ENCODE measurements at places on chromosomes 2 and 18.
A peak's percentile ranks its signal among the peaks of the same experiment; 100 is the strongest.

DNA sequence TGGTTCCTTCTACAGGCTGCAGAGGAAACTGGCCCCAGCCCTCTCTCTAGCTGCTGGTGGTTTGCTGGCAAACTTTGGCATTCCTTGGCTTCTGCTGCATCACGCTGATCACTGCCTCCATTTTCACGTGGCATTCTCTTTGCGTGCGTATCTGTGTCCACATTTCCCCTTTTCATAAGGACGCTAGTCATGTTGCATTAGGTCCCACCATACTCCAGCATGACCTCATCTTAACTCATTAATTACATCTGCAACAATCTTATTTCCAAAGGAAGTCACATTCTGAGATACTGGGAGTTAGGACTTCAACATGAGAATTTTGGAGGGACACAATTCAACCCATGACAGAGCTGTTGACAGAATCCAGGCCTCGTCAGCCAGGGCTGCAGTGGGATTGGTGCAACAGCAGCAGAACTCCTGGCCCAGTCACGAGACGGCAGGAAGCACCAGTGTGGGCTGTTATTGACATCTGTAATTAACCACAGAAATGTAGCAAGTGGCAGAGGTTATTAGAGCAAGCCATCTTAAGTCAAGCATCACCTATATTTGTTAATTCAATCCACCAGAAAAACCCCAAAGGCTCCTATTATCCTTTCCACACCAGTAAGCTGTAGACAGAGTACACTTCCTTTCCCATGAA lies 132.4 kb downstream of the TMEM163 start:
- DNase-seq: no peak

- no peak for DNase-seq
These were observed 125.1 kb downstream of the CPS1 start for GRCh38 chr2:210681491-210681890.

DNA sequence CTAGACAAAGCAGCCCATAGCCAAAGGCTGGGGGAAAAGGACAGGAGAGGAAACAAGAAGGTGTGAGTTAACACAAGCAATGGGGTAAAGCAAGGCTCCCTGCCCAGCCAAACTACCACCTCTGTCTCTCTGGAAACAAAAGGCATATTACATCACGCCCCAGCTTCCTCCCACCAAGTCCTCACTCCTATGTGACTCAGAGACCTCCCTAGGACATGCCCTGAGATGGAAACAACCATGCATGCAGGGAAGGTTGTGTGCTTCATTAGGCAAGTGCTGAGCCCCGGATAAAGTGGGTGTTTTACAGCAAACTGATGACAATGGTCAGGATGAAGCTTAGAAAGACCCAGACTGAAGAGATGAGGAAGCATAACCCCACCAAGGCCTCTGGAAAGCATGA lies 9.0 kb upstream of the ATRAID start:
- DNase-seq: no peak

DNA sequence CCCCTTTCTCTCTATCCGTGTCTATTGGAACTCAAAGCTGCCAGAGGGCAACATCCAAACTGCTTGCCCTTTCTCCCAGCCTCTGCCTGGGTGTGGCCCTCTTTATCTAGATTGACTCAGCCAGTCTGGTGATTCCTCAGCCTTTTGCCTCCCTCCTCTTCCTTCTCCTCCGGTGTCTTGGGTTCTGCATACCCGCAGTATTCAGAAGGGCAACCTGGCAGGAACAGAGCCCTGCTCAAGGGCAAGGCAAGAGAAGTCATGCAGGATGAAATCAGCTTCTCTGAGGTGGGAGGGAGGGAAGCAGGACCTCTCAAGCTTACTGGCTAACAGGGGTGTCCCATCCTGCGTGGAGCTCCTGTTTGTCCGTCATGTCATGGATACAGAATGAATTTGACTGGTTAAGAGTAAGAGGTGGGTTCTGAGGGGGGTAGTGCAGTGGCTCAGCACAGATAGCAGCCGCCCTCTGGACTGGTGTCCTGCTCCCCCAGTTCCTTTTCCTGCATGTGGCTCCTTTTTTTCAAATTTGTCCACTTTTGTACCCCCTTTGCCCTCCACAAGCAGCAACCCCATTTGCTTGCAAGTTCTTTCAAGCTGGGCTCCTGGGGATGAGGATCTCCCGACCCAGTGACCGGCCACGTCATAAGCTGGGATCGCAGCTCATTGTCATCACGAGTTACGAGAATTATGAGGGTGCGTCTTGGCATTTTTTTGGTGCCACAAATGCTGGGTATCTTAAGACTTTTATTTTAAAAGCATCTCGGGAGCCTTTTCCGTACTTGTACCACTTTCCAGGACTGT lies 154.1 kb downstream of the FHOD3 start:
- DNase-seq: no peak

DNA sequence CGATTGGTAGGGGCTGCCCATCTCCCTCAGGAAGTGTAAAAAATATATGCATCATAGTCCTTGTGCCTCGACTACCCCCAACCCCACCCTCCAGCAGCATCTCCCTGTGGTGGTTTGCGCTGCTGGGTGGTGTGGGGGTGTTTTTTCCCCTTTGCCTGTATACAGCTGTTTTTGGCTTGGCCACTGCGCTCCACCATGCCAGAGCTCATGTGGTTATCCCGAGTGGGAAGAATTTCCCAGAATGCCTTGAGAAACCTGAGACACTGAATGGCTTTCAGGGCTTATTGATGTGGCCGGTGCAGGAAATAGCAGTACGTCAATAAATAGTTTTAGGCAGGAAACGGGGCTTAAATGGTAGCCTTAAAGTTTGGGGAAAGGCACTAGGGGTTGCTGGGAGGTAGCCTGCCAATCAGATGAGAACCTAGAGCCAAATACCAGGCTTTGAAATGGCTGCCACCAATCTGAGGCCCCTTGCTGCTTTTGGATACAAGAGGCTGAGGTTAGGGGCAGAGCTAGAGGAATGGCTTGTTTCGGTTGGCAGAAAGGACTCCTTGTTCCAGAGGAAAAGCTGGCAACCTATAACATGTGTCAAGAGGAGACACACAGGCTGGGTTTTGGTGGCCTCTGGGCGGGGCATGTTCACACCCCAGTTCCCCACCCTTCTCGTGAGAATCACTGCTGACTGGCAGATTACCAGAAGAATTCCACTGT lies 144.1 kb downstream of the SMAD7 start:
- DNase-seq: no peak

- peak; percentile 92 for DNase-seq
These were observed 8.6 kb downstream of the CLIP4 start for GRCh38 chr2:29123617-29124349.

DNA sequence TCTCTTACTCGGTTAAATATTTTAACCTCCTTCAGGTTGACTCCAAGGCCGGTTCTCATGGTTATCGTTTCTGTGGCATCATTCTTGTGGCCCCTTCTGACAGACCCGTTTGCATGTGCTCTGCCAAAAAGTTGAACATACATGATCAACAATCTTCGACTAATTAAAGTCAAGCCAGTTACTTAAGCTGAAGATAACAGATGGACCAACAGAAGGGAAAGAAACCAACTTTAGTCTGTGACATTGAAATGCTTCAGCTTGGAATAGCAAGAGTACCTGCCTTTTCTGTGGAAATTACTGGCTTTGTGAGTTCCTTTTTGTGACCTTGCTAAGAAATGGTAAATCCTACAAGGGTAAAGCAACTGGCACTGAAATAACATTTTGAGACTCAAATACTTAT lies 1429.1 kb downstream of the LRP1B start:
- DNase-seq: no peak

GRCh38 chr2:48346124-48346536 lies 183.8 kb upstream of the STON1 start:
- DNase-seq: peak; percentile 88

DNA sequence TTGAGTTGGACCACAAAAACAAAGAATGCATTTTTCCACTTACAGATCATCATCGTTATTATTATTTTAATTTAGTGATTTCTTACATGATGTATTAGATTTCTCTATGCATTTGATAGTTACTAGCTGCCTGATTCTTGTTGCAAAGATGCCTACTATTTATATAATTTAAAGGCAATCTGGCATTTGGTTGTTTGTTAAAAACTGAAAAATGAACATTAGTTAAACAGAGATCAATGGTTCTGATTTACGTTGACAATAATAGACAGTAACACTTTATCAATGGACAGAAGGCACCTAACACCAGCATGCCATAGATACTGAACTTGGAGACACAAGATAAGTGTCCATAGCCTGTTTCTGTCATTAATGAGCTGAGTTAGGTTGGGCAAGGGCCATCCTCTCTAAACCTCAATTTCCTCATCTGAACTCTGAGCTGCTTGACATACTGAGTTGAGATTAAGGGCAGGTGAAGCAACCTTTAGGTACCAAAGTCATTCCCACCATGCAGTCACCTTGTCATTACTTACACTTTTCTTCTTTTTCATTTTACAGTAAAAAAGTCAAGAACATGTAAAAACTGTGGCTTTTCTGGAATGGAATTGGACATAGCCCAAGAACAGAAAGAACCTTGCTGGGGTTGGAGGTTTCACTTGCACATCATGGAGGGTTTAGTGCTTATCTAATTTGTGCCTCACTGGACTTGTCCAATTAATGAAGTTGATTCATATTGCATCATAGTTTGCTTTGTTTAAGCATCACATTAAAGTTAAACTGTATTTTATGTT lies 3.1 kb downstream of the CCL20 start:
- no peak for DNase-seq

DNA sequence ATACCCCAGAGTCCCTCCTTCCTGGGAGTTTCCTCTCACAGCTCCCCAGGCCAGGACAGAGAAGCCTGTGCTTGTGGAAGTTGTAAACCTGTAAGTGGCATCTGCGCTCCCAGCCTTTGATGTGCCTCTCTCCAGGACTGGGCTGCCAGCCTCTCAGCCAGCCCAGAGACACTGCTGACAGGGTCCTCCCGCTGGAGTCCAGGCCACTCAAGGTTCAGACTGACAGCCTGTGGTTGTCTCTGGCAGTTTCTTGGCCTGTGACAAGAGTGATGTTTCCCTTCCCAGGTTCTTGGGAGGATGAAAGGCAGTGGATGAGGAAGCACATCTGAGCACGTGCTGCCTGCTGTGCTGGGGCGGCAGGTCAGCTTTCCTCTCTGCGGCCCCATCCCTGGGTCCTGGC lies 3.0 kb downstream of the SLC35F6 start:
- DNase-seq: no peak

DNA sequence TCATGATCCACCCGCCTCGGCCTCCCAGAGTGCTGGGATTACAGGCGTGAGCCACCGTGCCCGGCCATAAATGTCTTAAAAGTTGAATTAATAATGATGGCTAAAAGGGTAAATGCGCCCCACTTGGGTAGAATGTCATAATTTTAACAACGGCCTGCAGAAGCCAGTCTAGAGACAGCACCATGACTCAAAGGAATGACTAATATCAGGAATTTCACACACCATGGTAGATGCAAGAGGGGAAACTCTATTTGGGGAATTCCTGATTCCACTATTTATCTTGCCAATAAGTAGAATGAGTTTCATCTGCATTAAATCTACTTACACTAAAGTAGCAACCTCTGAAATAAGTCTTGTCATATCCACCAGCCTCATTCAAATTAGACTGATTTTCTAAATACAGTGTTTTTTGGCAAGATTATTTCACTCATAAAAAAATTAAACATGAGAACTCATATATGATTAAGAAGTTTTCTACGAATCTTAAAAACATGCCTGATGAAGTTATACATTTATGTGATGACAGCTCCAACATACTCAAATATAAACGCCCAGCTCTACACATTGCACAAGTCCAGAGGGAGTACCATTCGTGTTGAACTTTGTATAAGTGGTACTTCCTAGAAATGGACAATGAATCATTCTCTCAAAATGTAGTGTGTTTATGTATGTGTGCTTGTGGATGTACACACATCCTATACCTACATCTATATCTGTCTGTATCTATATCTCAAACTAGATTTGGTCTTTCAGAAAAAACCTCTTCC lies 309.7 kb downstream of the IRS1 start:
- DNase-seq: peak; percentile 88

Data from HCEC 1CT (cell line).